ENCODE measurements at places on chromosomes 5 and 9.

DNA sequence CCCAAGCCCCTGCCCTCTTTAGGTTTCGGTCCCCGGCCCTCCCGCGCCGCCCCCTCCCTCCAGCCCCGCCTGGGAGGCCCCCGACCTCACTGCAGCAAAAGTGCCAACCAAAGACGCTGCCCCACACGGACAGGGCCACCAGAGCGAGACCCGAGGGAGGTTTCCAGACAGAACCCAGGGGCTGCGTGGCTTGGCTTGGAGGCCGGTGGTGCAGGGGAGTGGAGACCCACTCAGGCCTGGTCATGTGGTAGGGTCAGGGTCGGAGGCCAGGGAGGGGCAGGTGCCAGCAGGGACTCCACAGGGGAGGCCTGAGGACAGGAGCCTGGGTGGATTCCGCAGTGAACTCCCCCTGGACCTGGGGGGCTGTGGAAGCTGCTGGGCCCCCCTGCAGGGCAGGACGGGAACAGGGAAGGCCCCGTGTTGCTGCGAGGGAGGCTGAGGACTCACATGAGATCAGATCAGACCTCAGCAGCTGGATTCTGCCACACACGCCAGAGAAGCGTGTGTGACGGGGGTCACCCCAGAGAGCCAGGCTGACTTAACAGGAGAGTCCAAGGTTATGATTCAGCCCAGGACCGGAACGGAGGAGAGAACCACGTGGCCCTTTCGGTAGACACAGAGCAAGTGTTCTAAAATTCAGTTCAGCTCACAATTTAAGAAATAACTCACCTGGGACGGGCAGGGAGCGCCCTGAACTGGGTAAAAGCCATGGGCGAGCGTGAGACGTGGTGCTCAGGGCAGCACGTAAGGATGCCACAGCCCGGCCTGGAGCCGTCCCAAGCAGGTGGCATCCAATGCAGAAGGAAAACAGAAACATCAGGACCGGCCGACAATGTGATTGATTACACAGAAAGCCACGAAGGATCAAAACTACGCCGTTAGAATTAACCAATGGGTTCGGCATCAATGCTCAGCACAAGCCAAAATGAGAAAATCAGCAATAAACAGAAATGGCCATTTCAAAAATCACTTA, 38.9 kb downstream of the EXD3 start:
- DNase-seq = no peak

GRCh38 chr9:82677086-82677485, 385.9 kb downstream of the RASEF start:
- DNase-seq = no peak

DNA sequence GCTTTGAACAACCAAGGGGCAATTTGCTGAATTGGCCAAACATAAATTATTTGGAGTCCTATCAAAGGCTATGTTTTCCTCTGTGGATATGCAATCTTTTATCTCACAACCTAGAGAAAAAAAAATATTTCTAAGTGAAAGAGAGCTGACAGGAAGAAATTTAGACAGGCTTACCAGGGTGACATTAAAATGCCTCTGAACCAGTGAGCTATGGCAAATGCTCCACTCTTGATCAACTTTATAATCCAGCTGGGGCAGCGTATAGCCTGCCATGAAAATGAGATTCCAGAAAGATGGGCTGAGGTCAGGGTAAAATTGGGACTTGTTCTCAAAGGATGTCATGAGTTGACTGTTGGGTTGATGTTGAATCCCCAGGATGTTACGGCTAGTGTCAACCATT, 399.3 kb upstream of the TRPC7 start:
- no peak for DNase-seq

DNA sequence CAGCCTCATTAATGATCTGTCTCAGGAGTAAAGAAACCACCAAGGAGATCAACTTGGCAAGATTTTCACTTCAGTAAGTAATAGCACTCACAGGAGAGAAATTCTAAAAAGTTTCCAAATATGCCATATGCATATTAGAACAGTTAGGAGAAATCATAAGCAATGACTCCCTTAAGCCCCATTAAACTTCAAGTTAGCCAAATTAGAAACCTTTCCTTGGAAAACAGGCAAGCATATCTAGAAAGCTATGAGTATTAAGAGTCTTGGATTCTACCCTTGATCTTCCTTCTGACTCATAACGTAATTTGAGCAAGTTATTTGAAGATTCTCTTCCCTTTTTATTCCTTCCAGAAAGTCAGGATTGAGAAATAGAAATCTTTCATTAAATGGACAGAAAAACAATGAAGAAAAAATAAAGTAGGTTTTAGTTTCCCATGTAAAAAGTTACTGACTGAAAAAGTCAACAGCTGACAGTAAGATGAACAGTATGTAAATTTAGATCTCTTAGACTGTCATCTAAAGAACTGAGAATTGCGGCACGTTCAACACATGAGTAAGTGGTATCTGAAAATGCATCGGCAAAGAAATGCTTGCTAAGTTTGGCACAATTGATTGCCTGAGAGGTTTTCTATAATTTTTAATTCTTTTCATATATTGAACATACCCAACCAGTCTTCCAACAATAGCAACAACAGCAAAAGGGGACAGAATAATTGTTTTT, 565.7 kb upstream of the FTMT start:
- no peak for DNase-seq

DNA sequence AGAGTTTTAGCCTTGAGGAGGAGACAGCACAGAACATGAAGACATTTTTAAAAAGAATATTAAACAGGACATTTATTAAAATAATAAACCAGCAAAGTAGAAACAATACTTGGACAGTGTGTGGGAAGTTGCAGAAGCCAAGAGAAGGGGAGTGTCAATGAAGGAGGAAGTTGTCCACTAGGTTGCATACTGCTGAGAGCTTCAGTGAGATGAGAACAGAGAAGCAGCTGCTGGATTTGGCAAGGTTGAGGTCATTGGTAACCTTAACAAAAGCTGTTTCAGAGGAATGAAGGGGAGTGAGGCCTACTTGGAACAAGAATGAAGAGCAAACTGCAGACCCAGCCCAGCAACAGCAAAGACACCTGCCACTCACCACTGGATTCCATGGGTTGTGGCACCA, 11.4 kb downstream of the BHMT start:
- no peak for DNase-seq

- DNase-seq = no peak
Observed at GRCh38 chr5:111135946-111136345, 43.8 kb downstream of the WDR36 start.

DNA sequence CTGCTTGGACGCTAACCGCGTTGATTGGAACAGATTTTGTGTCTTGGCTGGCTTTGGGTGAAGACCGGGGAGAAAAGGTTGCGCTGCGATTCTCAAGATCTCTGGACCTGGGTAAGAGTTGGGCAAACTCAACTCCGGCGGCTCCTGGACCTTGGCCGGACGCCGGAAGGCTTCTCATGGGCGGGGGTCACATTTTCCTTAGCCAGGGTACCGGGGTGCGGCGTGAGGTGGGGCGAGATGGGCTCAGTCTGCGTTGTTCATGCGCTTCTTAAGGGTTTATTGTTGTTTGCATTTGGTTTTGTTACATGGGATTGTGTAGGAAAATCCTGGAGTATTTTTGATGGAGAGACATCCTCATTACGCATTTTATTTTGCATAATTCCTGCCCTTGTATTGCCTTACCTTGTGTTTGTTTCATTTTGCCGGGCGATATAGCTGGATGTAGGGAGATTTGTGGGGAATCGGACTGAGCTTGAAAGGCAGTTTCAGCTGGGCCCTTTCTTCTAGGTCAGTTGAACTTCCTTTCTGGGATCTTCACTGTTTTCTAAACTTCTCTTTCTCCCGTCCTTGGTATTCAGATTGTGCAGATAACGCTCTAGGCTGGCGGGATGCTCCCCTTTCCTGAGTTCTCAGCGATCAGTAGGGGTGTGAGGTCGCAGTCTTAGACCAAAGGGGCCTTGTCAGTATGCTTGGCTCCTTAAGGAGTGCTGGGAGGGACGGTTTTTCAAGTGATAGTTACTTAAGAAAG, 524 bp downstream of the MEGF10 start:
- no peak for DNase-seq

- DNase-seq = no peak
Observed at GRCh38 chr9:91180930-91181268, 180.8 kb downstream of the AUH start.

- DNase-seq = no peak
Observed at GRCh38 chr5:24364711-24365110, 280.1 kb downstream of the CDH10 start.

GRCh38 chr5:179696603-179697002, 2.2 kb upstream of the CANX start:
- no peak for DNase-seq

DNA sequence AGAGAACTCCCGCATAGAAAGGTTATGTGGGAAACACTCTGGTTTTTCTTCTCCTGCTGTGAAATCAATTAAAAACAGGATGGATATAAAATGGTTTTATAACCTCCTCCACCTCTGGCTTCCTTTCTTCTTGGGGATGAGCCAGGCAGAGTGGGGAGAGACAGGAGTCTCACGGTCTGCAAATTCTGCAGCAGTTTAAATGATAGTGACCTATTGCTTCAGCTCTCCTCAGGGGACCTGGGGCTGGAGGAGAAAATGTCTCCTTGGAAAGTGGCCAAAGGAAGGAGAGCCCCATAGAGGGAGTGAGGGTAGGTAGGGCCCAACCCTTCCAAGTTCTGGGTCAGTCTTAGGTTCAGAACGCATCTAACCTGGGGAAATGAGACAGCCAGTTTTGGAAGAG, 118.8 kb downstream of the MTX3 start:
- no peak for DNase-seq

- DNase-seq = peak; percentile 83
Observed at GRCh38 chr9:133406480-133407307, 11.1 kb downstream of the REXO4 start.

DNA sequence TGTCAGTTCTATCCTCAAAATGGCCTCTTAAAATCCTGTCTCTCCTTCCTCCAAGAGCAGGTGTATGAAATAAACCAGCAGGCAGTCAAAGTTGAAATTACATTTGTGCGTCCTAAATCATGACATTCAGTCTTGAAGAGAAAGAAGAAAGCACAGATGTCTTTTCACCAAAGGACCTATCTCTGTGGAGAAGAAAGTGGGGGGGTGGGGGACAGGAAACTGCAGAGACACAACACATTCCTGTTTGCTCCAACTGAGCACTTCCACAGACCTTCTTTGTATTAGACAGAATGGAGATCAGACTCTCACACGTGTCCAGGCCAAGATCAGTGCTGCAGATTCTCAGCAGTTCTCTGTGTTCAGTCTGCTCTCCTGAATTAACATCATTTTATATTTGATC, 471.9 kb upstream of the RGMB start:
- DNase-seq = no peak

DNA sequence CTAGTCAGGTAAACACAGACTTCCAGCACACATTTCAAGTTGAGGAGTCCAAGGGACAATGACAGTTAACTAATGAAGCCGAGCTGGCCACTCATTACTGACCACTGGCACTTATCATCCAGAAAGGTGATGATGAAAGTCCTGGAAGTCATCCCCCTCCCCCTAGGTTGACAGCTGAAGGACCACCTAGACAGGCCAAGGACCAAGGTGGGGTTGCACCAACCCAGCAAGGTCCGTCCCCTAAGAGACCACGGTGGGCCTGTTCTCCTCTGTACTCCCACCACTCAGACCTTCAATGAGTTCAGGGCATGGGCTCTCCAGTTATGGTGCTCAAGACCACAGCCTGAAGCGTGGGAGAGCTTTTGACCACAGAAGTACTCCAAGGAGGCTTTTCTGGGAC, 13.2 kb downstream of the P4HA2 start:
- no peak for DNase-seq

GRCh38 chr5:55691265-55692105, 20.6 kb downstream of the SLC38A9 start:
- peak; percentile 71 for DNase-seq

DNA sequence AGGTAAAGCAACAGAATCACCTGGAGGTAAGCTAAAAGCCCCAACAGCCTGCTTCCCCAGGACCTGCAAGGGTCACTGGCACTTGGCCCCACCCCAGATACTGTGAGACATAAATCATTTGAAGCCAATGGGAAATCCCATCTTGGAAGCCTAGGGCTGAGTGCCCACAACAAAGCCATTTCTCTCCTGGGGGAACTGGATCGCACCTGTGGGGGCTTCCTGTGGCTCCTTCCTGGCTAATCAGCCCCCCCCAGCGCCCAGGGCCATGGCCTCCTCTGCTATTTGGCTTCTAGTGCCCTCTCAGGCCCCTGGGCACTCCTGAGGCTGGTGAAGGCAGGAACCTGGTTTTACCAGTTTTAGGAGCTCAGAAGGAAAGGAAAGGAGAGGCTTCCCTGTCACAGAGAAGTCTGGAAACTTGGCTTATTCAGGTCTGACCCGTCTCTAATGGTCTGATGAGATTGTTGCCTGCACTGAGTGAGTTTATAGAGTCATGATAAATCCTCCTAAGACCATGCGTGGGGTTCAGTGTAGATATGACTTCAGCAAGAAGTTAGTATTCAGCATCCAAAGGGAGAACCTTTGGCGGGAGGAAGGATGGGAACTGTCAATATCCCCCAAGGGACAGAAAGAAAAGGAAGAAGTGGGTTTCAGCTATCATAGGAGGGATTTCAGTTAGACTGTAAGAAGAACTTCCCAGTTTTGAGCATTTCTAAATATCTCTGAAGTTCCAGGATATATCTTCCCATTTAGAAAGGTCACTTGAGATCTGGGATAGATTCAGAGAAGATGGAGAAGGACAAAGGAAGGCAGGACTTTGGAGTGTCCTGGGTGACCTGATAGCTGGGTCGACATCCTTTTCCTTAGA, 1.2 kb downstream of the KCNMB1 start:
- no peak for DNase-seq

GRCh38 chr9:22363421-22363887, 83.2 kb upstream of the DMRTA1 start:
- no peak for DNase-seq

DNA sequence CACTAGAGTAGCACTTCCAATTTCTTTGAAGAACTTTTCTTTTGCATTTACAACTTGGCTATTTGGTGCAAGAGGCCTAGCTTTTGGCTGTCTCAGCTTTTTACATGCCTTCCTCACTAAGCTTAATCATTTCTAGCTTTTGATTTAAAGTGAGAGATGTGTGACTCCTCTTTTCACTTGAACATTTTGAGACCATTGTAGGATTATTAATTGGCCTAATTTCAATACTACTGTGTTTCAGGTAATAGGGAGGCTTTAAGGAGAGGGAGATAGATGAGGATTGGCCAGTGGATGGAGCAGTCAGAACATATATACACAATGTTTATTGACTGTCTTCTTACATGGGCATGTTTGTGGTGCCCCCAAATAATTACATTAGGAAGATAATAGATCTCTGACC, 161.7 kb downstream of the GNA14 start:
- no peak for DNase-seq

DNA sequence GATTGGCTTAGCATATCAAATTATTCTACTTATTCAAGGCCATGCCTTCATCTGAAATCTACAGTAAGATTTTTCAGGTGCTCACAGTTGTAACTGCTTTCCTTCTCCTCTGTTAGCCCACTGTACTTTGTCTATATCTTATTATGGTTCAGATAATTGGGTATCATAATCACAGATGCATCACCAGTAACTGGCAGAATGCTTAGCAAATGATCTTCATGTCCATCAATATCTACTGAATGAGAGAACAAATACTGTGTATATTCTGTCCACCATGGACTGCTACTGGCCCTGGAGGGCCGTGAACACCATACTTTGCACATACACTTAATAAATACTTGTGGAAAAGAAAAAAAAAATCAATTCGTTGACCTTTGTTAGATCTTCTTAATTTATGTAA, 96.2 kb downstream of the MEF2C start:
- DNase-seq = no peak

- DNase-seq = peak; percentile 60
Observed at GRCh38 chr5:132024789-132025402, 13.4 kb upstream of the ACSL6 start.
